ENCODE measurements at places on chromosomes 7 and 10. TPM values are rescaled to one million over a fixed set of nuclear protein-coding genes. Genes with fewer than 3 reads are reported as not detected.

DNA sequence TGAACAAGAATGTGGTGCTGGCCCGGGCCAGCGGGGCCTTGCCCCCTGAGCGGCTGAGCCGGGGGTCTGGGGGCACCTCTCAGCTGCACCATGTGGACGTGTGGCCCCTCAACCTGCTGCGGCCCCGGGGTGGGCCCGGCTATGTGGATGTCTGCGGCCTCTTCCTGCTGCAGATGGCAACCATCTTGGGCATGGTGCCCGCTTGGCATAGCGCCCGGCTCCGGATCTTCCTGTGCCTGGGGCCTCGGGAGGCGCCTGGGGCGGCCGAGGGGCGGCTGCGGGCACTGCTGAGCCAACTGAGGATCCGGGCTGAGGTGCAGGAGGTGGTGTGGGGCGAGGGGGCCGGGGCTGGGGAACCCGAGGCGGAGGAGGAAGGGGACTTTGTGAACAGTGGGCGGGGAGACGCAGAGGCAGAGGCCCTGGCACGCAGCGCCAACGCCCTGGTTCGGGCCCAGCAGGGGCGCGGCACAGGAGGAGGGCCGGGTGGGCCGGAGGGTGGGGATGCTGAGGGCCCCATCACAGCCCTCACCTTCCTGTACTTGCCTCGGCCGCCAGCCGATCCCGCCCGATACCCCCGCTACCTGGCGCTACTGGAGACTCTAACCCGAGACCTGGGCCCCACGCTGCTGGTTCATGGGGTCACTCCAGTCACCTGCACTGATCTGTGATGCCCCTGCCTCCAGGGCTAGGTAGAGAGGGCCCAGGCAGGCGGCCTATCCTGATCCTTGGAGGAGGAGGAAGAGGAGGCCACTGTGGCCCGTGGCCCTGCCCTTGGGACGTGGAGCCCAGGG lies 1.1 kb upstream of the TRIP6 start:
- H3K36me3 ChIP-seq, result peaks cover 9% of the 10 kb centered on the region
- peak overlapping the region; percentile 95 for H3K4me3 ChIP-seq
- H3K27me3 ChIP-seq, result no peaks in the 10 kb centered on the region
- DNase-seq, result peak; percentile 53
- H3K4me1 ChIP-seq, result peaks cover 9% of the 10 kb centered on the region

DNA sequence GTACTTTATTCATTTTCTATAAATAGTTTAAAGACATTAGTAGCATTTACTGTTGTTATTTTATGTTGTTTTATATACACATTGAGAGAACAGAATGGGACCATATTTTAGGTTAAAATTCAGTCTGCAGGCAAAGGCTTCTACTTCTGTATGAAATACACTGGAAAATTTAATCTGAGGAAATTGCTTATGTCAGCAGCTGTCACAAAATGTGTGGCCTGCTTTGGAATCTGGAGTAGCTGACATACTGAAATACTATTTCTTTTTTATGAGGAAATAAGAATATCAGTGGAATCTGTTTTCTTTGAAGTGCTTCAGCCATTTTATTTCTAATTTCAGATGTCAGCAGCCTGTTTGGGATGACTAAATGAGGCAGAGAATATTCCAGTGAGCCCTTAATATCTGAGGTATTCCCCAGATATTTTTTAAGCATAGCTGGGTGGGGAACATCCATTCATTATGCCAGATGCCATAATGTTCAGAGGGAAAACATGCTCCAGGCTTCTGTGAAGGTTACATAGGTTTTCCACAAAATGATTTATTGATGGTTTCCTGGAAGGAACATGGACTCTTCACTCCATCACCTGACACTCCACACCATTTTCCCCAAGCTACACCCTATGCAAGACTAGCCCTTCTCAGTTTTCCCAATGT lies 267.1 kb downstream of the ARL4A start:
- H3K36me3 ChIP-seq, result no peaks in the 10 kb centered on the region
- H3K4me1 ChIP-seq, result no peaks in the 10 kb centered on the region
- no peaks in the 10 kb centered on the region for H3K27me3 ChIP-seq

DNA sequence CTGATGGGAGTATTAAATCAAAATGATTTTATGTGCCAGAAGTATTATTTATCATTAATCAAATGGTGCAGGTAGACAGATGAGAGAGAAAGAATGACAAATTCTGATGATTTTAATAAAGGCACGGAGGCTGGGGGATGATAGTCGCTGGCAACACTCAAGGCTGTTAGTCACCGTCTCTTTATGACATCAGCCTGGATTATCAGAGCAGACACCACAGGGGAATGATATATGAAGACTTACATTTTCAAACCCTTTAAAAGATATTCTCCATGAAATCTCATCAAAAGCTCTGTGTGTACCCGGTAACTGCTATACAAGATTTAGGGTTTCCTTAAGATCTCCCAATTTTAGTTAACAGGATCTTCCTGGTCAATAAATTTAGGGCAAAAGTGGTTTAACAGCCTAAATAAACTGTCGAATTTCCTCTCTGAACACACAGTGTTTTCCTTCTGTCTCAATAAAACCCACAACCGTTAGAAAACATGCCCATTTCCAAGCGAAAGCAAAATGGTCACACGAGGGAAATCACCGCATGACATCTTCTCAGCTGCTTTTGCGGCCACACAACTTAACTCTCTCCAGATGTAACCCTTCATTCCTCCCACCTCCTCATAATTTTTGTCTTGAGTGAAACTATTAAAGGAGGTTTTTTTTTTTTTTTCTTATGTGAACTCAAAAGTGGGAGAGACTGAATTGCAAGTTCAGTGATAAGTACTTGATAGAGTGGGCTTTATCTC lies 133.2 kb upstream of the FAM171A1 start:
- H3K27me3 ChIP-seq, result peaks cover 23% of the 10 kb centered on the region
- DNase-seq, result no peak
- H3K4me3 ChIP-seq, result no peak overlapping the region
- H3K4me1 ChIP-seq, result peaks cover 4% of the 10 kb centered on the region
- no peaks in the 10 kb centered on the region for H3K36me3 ChIP-seq
- H3K27ac ChIP-seq, result no peak overlapping the region

GRCh38 chr7:1461646-1462375 lies 2.5 kb upstream of the MICALL2 start:
- H3K27me3 ChIP-seq, result peaks cover 8% of the 10 kb centered on the region
- H3K36me3 ChIP-seq, result no peaks in the 10 kb centered on the region
- DNase-seq, result no peak

GRCh38 chr7:134472572-134473244 lies 13.8 kb upstream of the AKR1B1 start:
- no peaks in the 10 kb centered on the region for H3K36me3 ChIP-seq
- DNase-seq, result no peak
- no peaks in the 10 kb centered on the region for H3K27me3 ChIP-seq
- no peak overlapping the region for H3K4me3 ChIP-seq
- H3K4me1 ChIP-seq, result no peaks in the 10 kb centered on the region

DNA sequence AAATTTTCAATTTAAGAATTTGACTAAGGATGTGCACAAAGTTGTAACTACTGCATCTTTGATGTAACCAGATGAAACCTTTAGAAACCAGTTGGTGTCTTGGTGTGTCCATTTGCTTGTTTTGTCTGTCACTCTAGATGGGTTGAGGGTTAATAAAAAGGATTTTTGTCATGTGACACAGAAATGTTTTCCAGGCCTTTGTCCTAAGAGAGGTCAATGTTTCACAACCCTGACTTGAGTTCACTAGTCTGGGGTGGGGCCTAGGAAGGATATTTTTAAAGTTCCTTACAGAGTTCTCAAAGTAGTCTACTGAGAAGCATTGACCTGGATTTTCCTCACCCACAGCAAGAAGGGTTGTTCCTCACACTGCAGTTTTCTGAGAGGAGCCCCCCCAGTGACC lies 90.3 kb downstream of the HERPUD2 start:
- no peak overlapping the region for H3K27ac ChIP-seq
- DNase-seq, result no peak
- H3K36me3 ChIP-seq, result no peaks in the 10 kb centered on the region
- no peak overlapping the region for H3K4me3 ChIP-seq
- H3K27me3 ChIP-seq, result no peaks in the 10 kb centered on the region

DNA sequence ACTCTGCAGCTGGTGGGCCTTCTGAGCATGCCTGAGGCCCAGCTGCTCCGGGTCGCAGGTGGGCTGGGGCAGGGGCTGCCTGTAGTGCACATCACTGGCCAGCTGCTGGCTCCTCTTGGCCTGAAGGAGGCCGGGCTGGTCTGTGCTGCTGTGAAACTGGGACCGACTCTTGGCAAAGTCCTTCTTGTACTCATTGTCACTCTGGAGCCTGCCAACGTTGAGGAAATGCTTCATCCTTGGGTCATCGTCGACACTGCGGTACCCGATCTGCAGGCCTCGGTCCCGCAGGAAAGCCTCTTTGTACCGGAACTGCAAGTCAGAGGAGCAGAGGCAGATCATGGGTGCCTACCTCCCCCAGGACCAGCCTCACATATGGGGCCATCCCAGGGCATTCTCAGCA lies 37.7 kb downstream of the HABP2 start:
- peaks cover 2% of the 10 kb centered on the region for H3K4me1 ChIP-seq
- H3K27ac ChIP-seq, result no peak overlapping the region
- H3K4me3 ChIP-seq, result no peak overlapping the region

- no peaks in the 10 kb centered on the region for H3K27me3 ChIP-seq
- H3K4me3 ChIP-seq, result no peak overlapping the region
- no peak for DNase-seq
- H3K27ac ChIP-seq, result no peak overlapping the region
- no peaks in the 10 kb centered on the region for H3K4me1 ChIP-seq
These were observed 676.7 kb downstream of the PCDH15 start for GRCh38 chr10:54124209-54124885.

GRCh38 chr7:55156919-55157763 lies 138.3 kb downstream of the EGFR start:
- H3K36me3 ChIP-seq, result no peaks in the 10 kb centered on the region
- no peaks in the 10 kb centered on the region for H3K4me1 ChIP-seq
- no peaks in the 10 kb centered on the region for H3K27me3 ChIP-seq
- H3K27ac ChIP-seq, result no peak overlapping the region
- no peak for DNase-seq

DNA sequence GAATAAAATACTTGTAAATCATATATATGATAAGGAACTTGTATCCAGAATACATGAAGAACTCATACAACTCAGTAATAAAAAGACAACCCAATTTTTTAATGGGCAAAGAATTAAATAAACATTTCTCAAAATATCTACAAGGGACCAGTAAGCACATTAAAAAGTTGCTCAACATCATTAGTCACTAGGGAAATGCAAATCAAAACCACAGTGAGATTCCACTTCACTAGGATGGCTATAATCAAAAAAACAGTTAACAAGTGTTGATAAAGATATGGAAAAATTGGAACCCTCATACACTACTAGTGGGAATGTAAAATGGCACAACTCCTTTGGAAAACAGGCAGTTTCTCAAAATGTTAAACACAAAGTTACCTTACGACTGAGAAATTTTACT lies 40.3 kb upstream of the YAE1 start:
- H3K4me3 ChIP-seq, result no peak overlapping the region
- H3K27me3 ChIP-seq, result peaks cover 31% of the 10 kb centered on the region
- H3K36me3 ChIP-seq, result no peaks in the 10 kb centered on the region

GRCh38 chr7:159229683-159230475 lies 85.2 kb upstream of the VIPR2 start:
- no peak overlapping the region for H3K4me3 ChIP-seq
- DNase-seq, result no peak
- no peak overlapping the region for H3K27ac ChIP-seq
- H3K27me3 ChIP-seq, result peaks cover 2% of the 10 kb centered on the region
- H3K4me1 ChIP-seq, result no peaks in the 10 kb centered on the region
- H3K36me3 ChIP-seq, result no peaks in the 10 kb centered on the region

GRCh38 chr10:109737626-109738025 lies 185.7 kb downstream of the XPNPEP1 start:
- H3K36me3 ChIP-seq, result no peaks in the 10 kb centered on the region
- peaks cover 2% of the 10 kb centered on the region for H3K27me3 ChIP-seq

GRCh38 chr7:23115991-23116390 lies 10.4 kb downstream of the KLHL7 start:
- no peak overlapping the region for H3K27ac ChIP-seq
- no peaks in the 10 kb centered on the region for H3K27me3 ChIP-seq
- H3K36me3 ChIP-seq, result peaks cover 3% of the 10 kb centered on the region
- H3K4me1 ChIP-seq, result peaks cover 3% of the 10 kb centered on the region
- no peak for DNase-seq
- H3K4me3 ChIP-seq, result no peak overlapping the region

DNA sequence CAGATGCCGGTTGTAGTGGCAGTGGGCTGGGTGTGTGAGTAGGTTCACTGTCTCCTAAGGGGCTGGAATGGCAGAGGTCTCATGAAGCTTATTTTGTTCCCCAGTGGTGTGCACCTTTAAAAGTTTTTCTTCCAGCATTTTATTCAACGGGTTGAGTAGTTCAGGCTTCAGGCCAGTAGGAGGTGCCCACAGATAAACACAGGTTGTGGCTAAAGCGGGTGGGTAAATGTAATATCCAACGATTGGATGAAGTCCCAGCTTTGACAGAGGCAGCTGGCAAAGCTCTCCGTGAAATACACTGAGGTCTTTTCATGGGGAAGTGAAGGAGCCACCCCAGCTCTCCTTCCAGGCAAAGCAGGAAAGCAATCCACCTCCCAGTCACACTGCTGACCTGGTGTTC lies 339.8 kb upstream of the LRRTM3 start:
- no peaks in the 10 kb centered on the region for H3K27me3 ChIP-seq
- H3K4me3 ChIP-seq, result no peak overlapping the region
- no peaks in the 10 kb centered on the region for H3K36me3 ChIP-seq
- no peaks in the 10 kb centered on the region for H3K4me1 ChIP-seq
- no peak for DNase-seq
- H3K27ac ChIP-seq, result no peak overlapping the region

GRCh38 chr10:5284311-5285057 lies 80.3 kb upstream of the UCN3 start:
- DNase-seq, result no peak
- peaks cover 9% of the 10 kb centered on the region for H3K27me3 ChIP-seq
- H3K36me3 ChIP-seq, result peaks cover 9% of the 10 kb centered on the region
- H3K27ac ChIP-seq, result peak overlapping the region; percentile 78
- H3K4me3 ChIP-seq, result peak overlapping the region; percentile 38

DNA sequence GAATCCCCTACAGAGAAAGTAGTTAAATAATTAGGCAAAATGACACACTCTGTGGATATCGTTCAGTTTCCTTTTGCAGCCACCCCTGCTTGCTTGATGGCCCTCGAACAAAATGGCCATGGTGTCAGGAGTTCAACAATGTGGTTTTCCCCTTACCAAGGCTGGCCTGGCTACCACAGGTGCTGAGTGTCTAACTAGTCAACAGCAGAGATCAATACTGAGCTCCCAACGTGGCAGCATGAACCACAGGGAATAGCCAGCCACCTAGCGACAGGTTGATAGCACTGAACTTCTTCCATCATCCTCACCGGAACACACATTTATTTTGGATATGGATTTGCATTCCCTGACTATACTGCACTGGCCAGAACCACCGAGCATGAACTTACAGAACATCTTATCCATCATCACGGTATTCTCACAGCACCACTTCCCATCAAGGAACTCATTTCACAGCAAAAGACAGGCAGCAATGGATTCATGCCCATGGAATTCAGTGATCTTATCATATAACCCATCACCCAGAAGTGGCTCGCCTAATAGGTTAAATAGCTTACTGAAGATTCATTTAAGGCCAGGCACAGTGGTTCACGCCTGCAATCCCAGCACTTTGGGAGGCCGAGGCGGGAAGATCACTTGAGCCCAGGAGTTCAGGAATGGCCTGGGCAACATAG lies 6.3 kb downstream of the C10orf67 start:
- H3K36me3 ChIP-seq, result peaks cover 6% of the 10 kb centered on the region
- H3K27me3 ChIP-seq, result no peaks in the 10 kb centered on the region
- no peak overlapping the region for H3K4me3 ChIP-seq
- peaks cover 26% of the 10 kb centered on the region for H3K4me1 ChIP-seq

The SLC37A3 gene
- 33.6 TPM for total RNA-seq

The ESYT2 gene
- 93.9 TPM for total RNA-seq

The TAS2R41 gene
- not detected for total RNA-seq

The HTR5A gene
- total RNA-seq, result not detected
